ENCODE measurements at places on chromosomes 12 and 14.

DNA sequence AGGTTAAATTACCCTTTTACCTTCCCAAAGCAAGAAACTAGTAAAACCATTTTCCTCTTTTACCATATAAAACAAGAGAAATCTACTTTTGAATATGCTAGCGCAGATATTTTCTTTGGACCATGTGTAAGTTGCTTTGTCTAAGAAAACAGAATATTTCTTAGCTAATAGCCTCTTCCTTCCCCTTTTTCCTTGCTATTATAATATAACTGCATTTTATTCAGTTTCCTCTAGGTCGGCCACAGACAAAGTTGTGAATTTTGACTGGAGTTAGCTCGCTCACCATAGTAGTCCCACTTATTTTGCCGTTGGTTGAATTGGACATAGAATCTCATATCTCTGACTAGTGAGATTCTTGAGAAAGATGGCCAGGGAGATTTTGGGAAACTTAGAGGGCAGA lies 115.6 kb downstream of the PLEKHA5 start:
- no peak for DNase-seq

DNA sequence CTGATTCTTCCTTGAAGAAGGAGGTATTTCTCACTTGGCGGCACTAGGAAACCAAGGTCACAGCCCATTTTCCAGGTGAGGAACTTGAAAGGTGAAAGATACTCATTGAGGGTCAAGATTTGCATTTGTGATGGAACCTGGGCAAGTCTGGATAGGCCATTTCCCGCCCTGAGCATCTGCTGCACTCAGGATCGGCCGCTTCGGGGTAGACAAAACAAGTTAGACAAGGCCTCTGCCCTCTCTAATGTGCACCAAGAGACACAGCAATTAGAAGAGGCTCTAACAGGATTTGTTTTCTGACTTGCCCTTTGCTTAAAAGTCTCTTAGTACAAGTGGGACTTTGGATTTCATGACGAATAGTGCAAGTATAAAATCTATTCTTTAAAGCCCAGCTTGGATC lies 167.2 kb downstream of the KTN1 start:
- DNase-seq, result no peak

DNA sequence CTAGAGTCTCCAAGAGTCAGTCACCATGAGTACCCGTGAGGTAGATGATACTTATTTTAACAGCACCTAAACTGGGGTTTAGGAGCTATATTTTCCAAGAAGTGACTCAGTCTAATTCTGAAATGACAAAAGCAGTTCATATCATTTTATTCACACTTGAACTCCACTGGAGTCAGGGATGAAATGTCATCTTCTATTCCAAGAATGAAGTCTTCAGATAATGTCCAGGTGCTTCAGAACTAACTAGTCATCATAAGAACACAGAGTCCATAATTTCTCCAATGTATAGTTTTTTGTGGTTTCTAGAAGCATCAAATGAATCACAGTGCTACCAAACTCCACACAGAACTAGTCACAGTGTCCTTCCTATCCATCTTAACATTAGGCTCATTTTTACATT lies 13.3 kb downstream of the DNM1L start:
- DNase-seq, result no peak

- no peak for DNase-seq
Measured at GRCh38 chr12:60872850-60873713, 1277.3 kb downstream of the SLC16A7 start.

DNA sequence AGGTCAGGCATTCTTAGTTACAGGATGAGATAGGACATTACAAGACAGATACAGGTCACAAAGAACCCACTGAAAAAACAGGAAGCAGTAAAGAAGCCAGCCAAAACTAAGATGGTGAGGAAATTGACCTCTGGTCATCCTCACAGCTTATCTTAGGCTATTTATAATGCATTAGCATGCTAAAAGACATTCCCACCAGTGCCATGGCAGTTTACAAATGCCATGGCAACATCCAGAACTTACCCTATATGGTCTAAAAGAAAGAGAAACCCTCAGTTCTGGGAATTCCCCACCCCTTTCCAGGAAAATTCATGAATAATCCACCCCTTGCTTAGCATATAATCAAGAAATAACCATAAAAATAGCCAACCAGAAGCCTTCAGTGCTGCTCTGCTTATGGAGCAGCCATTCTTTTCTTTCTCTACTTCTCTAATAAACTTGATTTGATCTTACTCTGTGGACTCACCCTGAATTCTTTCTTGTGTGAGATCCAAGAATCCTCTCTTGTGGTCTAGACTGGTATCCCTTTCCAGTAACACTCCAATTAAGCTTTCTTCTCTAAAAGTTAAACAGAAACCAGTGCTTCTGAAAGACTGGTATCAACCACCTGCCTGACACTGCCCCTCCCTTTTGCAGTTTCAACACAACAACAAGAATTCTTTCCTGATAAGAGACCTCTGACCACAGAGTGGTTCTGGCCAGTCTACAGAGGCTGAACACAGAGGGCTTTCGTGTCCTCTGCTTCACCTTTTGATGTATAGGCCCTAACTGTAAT lies 86.9 kb downstream of the BCAT1 start:
- no peak for DNase-seq

GRCh38 chr12:96255077-96255476 lies 60.9 kb downstream of the ELK3 start:
- no peak for DNase-seq

- DNase-seq, result no peak
Measured at GRCh38 chr14:55927028-55927427, 191.2 kb upstream of the PELI2 start.

GRCh38 chr12:52232674-52233461 lies at the start of gene KRT7:
Gene KRT7 (plus strand): TSS chr12:52233243. CDS start chr12:52233297, 54 bp downstream.
- no peak for DNase-seq

GRCh38 chr14:71692496-71692895 lies 239.7 kb upstream of the RGS6 start:
- no peak for DNase-seq

- no peak for DNase-seq
Measured at GRCh38 chr12:130286741-130287440, 50.8 kb upstream of the PIWIL1 start.

GRCh38 chr12:125070112-125070511 lies 4.9 kb downstream of the AACS start:
- no peak for DNase-seq

- no peak for DNase-seq
Measured at GRCh38 chr12:96106137-96106536, 70.8 kb upstream of the LTA4H start.

DNA sequence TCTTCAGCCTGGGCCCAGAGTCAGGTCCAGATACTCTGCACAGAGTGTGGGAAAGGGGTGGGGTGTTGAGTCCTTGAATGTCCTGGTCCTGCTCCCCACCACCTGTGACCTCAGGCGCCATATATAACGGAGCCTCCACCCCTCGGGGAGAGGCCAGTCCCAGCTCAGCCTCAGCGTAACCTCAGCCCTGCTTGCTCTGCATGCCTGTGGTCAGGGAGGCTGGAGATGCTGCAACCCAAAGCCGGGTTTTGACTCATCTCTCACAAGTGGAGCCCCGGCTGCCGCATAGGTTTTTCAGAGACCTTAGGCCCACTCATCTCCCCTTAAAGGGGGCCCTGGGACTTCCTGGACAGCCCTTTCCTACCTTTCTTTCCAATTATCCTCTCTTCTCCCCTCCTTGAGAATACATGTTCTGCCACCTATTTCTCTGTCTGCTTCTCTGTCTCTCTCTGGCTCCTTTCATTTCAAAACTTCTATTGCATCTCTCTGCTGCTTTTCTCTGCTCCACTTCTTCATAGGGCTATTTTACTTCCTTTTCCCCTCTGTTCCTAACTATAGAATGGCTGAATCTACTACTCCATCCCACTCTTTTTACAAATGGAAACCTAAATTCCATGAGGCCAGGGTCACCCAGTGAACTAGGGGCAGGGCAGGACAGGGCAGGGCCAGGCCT lies 1.2 kb downstream of the ITGB7 start:
- DNase-seq, result no peak

GRCh38 chr12:94133964-94134795 lies 14.2 kb upstream of the PLXNC1 start:
- DNase-seq, result no peak

GRCh38 chr14:21712036-21712435 lies 38.4 kb upstream of the OR4E1 start:
- DNase-seq, result no peak

GRCh38 chr12:101039848-101040531 lies 170.0 kb downstream of the SLC5A8 start:
- no peak for DNase-seq

GRCh38 chr12:53453953-53454640 lies 2.2 kb downstream of the PCBP2 start:
- DNase-seq, result no peak

- no peak for DNase-seq
Measured at GRCh38 chr14:52299692-52300278, 14.3 kb upstream of the PTGER2 start.

- DNase-seq, result no peak
Measured at GRCh38 chr12:67804168-67804567, 155.6 kb downstream of the DYRK2 start.

- no peak for DNase-seq
Measured at GRCh38 chr14:46686652-46687051, 35.1 kb upstream of the RPL10L start.

DNA sequence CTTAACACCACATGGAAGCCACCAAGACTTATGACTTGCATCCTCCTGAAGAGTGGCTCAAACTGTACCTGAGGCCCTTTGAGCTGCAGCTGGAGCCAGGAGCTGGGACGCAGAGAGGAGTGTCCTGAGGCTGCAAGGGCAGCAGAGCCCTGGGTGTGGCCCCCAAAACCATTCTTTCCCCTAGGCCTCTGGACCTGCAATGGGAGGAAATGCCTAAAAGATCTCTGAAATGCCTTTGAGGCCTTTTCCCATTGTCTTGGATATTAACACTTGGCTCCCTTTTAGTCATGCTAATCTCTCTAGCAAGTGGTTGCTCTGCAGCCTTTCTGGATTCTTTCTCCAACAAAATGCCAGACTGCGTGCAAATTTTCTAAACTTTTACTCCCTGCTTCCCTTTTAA lies 156.1 kb downstream of the SLC38A4 start:
- DNase-seq, result no peak

DNA sequence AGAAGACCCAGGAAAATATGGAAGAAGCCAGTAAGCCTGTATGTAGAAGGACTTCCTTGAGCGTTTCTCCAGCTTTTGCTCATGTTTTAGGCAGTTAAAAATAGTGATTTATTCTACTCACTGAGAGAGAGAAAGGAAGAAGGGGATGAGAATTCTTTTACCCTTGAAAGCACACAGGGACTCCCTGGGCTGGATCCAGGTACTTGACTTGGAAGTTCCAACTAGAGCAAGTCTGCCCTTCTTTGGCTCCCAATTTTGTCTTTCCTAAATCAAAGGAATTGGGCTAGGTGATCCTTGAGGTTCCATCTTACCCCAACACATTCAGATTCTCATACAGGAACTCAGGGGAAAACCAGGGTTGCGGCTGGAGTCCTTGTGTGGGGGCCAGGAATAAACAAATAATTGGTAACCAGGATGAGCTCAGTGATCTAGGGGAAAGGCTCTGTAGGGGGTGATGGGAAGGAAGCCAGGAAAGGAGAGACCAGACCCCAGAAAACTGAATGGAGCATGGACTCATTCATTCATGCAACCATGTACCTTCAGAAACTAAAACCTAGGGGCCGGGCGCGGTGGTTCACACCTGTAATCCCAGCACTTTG lies 11.5 kb upstream of the ITGA5 start:
- DNase-seq, result no peak

DNA sequence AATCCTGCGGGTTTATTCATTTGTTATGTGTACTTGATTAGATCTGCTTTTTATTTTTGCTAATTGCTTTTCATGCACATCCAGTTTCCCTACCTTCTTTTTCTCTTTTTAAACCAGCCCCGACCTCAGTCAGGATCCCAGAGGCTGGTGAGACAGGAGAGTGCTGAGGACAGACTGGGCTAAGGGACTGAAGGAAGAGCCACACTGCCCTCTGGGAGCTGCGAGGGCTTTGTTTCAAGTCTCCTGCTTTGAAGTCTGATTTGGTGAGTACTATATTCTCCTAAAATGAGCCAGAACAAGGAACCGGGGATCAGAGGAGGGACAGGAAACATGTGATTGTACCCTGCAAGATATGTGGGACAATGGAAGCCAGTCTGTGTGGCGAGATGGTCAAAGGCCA lies 23.9 kb downstream of the PRICKLE1 start:
- no peak for DNase-seq

- no peak for DNase-seq
Measured at GRCh38 chr12:88580051-88580871, at the start of gene KITLG. Gene KITLG (minus strand): TSS chr12:88580471. CDS start chr12:88580278, 193 bp downstream.

DNA sequence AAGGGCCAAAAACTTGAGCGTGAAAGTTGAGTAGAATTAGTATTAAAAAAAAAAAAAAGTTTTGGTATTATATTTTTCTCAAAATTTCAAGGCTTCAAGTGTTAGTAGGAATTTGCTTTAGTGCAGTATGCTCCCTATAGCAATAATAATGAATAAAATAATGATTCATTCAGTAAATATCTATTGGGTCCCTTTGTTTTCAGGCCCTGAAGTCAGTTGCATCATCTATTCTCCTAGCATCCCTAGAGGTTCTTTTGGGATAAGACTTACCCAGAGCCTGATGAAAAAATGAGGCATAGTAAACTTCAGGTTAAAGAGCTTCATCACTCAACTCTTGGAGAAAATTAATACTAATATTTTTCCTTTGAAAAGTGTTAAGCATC lies 1.1 kb downstream of the KMT5A start:
- no peak for DNase-seq

- no peak for DNase-seq
Measured at GRCh38 chr14:56170877-56171422, 52.7 kb downstream of the PELI2 start.

- DNase-seq, result no peak
Measured at GRCh38 chr12:46509135-46509534, 136.6 kb upstream of the SLC38A2 start.

DNA sequence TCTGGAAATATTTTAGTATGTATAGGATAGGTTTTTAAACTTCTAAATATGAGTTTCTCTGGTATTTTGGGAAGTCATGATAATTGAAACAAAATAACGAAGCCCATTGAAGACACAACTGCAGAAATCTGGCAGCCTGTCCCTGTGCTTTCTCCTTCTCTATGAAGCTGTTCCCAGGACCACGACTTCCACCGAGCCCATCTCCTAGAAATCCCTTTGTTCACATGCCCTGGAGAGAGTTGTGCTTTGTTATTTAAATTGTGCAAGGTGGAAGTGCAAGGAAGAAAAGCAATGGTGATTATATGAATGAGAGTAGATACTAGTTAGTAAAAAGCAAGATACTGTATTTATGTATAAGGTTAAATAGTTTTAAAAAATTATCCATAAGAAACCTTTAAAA lies 32.2 kb downstream of the STK38L start:
- DNase-seq, result no peak

GRCh38 chr12:67579662-67580003 lies 68.9 kb upstream of the DYRK2 start:
- DNase-seq, result no peak

GRCh38 chr14:93044121-93044520 lies 71.6 kb downstream of the ITPK1 start:
- no peak for DNase-seq

GRCh38 chr12:20232931-20233675 lies 135.2 kb upstream of the PDE3A start:
- no peak for DNase-seq

GRCh38 chr12:109385339-109386058 lies 37.8 kb downstream of the MYO1H start:
- DNase-seq, result no peak

- no peak for DNase-seq
Measured at GRCh38 chr14:33699300-33699983, 251.4 kb downstream of the EGLN3 start.

GRCh38 chr14:55302367-55303124 lies 31.3 kb downstream of the FBXO34 start:
- no peak for DNase-seq

Measured in activated CD4-positive, alpha-beta T cell treated with anti-CD3 and anti-CD28 coated beads for 1 hour (primary cell).